T follicular helper cell (primary cell): ENCODE measurements at places on chromosomes 16 and 17.

GRCh38 chr16:65521633-65522328 is 399.9 kb upstream of the CDH11 start:
- DNase-seq = no peak

GRCh38 chr16:8505327-8505991 is 84.9 kb downstream of the TMEM114 start:
- DNase-seq = no peak

GRCh38 chr17:49337884-49338283 is 24.2 kb downstream of the ZNF652 start:
- DNase-seq = no peak

DNA sequence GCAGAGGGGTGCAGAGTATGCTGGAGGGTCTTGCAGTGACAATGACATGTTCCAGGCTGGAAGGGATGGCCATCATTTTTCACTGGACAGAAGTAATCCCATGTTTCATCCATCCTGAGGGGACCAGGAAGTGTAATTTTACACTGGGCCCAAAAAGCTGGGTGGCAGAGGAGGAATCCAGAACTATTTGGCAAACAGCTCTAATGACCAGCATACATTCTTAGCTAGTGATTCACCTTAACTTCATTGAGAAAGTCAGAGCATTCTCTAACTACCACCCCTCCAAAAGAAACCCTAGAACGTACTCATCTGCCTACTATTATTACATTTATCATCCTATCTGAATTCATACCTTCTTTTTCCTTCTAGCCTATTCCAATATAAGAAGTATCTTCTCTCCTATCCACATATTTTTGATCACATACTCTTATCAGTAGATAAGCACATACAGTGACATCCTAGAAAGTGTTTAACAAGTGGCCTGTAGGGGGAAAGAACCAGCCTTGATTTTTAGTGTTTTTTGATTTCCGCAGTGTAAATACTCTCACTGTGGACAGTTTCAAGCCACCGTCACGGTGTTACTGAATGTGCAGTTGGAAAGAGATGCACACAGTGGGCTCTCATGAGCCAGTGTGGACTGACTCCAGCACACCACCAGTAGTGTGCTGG is 118.1 kb downstream of the FTO start:
- no peak for DNase-seq

DNA sequence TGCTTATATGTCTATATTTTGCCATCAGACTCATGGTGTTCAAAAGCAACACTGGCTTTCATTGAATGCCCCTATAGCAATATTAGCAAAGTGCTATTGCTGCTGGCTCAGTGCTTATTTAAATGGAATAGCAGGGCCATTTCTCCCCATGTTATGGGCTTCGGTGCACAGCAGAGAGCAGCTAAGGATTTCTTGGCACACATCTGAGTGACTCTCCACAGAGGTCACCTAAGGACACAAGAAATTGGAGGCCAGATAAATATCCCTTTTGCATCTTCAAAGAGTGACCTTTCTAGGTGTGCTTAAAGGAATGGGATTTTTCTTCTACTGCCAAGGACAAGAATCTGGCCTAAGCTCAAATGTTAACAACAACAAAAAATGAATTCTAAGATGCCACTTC is 751.8 kb downstream of the CDH11 start:
- DNase-seq = no peak

GRCh38 chr17:68497885-68498319 is 14.3 kb upstream of the PRKAR1A start:
- no peak for DNase-seq

DNA sequence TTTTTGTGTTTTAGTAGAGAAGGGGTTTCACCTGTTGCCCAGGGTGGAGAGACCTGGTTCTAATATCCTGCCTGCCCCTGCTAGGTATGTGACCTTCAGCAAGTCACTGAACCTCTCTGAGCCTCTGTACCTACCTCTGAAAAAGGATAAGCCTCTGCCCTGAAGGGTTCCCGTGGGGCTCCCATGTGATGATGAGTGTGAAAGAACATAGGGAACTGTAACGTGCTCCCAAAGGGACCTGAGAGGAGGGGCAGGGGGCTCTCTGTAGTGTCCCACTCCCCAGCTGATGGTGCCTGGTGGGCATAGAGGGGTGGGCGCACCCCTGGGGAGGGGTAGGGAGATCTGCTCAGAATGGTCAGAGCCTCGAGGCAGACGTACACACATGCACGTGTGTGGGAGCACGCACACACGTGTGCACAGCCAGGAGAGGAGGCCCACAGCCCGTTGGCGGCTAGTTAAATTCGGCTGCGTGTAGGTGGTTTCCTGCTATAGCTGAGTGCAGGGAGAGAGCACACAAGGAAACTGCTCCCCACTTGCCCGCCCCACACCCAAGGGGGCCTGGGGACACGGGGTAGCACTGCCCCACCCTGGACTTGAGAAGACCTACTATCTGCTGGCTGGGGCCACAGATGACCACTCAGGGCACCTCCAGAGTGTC is 6.7 kb downstream of the KCNH4 start:
- no peak for DNase-seq
